ENCODE measurements at places on chromosomes 3 and 15.

DNA sequence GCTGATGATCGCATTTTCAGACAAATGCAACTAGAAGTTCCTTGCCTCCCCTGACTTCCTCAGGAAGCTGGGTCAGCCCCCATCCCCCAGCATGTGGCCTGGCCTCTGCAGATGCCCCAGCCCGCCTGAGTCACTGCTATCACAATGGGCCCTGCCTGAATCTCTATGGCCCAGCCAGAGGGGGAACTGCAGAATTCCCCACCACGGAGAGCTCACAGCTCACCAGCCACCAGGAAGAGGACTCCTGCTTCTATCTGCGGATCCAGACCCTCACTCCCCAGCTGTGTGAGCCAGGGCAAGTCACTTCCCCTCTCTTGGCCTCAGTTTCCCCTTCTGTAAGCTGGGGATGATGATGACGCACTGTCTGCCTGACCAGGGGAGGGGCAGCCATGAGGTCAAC is 6.9 kb downstream of the PLXND1 start:
- DNase-seq = no peak

DNA sequence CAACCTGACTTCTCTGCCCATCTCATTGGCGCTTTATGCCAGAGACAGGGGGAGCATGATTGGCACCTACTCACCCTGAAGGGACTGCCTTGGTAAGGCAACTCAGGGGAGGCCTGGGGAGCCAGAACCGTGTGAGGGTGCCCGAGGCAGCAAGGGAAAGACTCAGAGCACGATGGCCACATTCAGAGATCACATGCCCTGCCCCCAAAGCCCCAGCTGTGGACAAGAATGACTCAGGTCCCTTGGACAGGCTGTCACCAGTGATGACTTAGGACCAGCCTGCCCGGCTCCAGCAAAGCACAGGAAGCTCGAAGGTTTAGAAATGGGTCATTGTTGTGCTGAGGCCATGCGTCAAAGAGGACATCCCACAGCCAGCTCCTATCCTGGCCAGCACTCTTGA is 49.1 kb upstream of the LIMD1 start:
- no peak for DNase-seq

GRCh38 chr3:152305075-152305474 is 36.3 kb downstream of the MBNL1 start:
- no peak for DNase-seq

DNA sequence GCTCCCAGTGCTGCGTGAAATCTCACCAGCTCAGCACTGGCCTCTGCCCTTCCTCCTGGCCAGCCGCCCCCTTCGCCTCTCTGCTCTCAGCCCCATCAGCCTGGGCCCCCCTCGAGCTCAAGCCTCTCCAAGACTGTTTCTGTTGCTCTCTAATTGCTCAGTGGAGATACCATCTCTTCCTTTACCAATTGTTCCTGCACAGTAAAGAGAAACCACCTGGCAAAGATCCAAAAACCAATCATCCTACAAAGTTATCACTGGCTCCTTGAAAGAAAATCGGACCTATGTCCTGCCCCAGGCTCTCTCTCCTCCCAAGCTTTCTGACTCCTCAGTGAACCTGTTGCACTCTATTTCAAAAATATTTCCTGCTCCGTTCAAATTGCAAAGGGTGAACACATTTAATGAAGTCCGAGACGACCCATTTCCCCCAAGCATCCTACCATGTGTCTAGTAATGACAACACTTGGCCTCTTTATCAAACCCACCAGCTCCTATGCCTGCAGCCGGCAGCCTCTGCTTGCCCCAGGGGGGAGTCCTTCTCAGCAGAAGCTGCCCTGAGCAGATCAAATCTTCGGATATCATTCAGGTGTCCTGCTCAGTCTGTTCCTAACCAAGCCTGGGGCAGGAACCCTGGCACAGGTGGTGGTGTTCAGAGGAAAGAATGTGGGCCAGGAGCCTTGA is 53.7 kb upstream of the FAM174B start:
- no peak for DNase-seq

DNA sequence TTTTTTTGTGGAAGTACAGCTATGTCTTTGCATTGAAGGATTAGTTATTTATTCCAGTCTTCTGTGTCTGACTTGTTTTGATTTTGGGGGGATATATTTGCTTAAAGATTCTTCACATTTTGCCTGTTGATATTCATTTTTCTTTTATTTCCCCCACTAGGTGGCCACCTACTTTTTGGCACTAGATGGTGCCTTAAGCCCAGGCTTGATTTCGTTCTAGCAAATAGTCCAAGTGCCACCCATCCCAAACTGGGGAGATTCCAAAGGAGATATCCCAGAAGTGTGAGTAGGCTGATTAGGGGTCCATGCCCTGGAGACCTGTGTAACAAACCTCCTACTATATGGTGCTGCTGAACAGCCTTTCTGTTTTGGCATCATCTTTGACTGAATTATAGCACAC is 80.0 kb upstream of the SPATA16 start:
- DNase-seq = no peak

DNA sequence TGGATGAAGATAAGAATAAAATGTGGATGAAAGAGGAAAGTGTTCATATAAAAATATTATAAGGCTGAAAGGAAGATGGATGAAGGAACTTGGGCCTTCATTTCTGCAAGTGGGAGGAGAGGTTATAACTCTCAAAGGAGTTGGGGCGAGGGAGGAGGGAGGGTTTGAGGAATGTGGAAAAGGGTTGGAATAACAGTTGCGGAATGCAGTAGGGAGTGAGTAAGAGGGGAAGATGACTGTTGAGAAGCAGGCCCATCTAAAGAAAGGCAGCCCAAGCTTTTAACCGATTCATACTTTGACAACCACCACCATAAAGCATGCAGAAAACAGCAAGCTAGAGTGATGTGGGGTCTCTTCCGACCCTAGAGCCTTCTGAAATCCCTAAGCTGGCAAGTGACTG is 8.3 kb upstream of the TM4SF4 start:
- DNase-seq = no peak

GRCh38 chr15:72342385-72342784 is 22.4 kb upstream of the CELF6 start:
- no peak for DNase-seq

GRCh38 chr15:75776065-75776423 is 63.4 kb upstream of the CSPG4 start:
- no peak for DNase-seq

DNA sequence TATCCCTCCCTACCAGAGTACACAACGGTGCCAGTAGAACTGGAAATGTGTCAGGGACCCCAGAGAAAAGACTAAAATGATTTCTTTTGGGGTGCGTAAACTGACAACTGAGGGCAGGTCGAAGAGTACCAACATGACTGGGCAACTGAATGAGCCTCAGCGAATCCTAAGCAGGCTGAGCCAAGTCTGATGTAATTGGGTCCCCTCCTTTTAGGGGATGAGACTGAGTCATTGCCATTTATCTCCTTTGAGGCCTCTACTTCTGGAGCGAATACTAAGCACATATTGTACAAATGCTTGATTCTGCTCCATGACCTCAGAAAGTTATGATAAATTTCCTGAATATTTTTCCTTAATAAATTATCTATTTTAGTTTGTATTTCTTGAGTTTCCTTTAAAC is 17.3 kb upstream of the GPR156 start:
- DNase-seq = no peak

DNA sequence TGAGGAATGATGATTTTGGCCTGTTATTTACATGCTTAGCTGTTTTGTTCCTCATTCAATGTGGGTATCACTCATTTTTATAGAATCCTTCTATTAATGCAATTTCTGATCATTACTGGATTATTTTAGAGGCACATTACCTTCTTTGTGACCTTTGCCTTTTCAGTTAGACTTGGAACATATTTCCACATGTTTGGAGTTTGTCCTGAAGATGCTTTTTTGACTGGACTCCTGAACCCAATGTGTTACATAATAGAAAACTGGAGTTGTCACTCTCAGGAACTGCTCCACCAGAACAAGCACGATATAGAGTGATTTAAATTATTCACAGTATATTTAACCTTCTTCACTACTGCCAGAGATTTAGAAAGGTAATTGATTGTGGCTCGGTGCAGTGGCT is 59.5 kb downstream of the TP63 start:
- no peak for DNase-seq

DNA sequence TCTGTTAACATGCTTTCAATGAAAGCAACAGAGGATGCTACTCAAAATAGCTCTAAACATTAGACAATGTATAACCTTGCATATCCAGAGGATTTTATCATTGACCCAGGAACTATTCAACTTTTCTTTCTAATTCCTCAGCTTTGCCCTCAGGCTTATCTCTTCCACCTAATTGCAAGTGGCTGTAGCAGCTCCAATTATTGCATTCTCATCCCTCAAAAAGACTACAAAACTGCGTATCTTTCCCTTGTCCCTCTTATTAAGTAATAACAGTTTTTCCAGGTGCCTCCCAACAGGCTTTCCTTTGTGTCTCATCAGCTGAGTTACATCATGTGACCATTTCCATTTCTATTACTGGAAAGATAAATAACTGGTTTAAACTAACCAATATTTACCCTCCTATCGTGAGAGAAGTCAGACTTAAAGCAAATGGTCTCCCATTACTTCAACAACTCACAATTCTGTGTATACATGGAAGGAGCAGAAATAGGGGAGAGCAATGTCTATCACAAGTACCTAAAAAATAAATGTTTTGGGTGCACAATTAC is 78.0 kb upstream of the MBNL1 start:
- no peak for DNase-seq

- no peak for DNase-seq
These were observed 137.5 kb upstream of the FOXB1 start for GRCh38 chr15:59866642-59867041.

GRCh38 chr3:71681224-71681668 is 44.0 kb downstream of the EIF4E3 start:
- DNase-seq = peak; percentile 49

DNA sequence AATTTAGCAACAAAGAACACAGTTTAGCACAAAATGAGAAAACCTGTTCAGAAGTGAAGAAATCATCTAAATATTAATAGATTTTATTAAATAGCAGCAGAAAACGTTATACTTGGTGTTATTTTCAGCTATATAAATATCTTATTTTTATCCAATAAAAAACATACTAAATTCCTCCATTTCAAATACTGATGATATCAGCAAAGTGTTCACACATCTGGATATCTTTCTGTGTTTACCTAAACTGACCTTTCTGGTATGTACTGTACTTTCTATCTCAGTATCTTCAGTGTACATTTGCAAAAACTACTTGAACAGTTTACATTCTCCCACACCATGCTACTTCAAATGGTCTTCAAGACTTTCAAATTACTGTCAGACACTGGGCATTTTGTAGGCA is 179.9 kb downstream of the ZBTB20 start:
- no peak for DNase-seq

- no peak for DNase-seq
These were observed 60.5 kb downstream of the ITGB5 start for GRCh38 chr3:124826703-124827102.

DNA sequence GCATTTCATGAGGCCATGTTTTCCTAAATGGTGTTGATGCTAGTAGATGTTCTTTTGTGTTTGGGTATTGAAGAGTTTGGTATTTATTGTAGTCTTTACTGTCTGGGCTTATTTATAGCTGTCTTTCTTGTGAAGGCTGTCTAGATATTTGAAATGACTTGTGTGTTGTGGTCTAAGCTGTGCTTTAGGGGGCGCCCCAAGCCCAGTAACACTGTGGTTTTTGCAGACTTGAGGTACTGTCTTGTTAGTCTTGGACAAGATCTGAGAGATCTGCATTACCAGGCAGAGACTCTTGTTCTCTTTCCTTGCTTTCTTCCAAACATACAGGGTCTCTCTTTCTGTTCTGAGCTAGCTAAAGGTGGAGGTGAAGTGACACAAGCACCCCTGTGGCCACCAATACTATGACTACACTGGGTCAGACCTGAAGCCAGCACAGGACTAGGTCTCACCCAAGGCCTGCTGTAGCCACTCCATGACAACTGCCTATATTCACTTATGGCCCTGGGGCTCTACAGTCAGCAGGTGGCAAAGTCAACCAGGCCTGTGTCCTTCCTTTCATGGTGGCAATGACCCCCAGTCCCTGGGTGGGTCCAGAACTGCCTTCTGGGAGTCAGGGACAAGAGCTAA is 152.1 kb upstream of the TBC1D5 start:
- DNase-seq = peak; percentile 10

GRCh38 chr3:14295037-14295436 is 107.4 kb upstream of the SLC6A6 start:
- DNase-seq = no peak

- DNase-seq = no peak
These were observed 122.6 kb downstream of the IGF1R start for GRCh38 chr15:98770984-98771383.

DNA sequence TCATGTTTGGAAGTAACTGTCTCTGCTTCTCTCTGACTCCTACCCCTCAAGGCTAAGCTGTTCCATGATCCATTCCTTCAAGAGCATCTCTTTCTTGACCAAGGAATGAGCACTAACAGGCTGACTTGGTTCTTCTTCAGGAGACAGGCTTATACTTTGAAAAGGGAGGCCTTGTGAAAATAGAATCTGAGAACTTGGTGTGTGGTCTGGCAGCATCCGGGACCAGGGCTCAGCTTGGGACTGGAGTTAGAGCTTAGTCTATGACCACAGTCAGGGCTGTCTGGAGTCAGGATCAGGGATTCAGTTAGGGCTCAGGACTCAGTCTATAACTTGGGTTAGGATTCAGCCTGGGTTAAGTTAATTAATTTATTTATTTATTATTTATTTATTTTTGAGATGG is 44.9 kb upstream of the SLC6A6 start:
- DNase-seq = no peak

Measured in GM20000 (cell line).